Hindlimb muscle (tissue), 1 donor: ENCODE measurements at places on chromosomes 3 and 15. TPM values are rescaled to one million over a fixed set of nuclear protein-coding genes. Genes with fewer than 3 reads are reported as not detected.

GRCh38 chr3:115628075-115628412 is 4.7 kb downstream of the GAP43 start:
- DNase-seq: no peak

DNA sequence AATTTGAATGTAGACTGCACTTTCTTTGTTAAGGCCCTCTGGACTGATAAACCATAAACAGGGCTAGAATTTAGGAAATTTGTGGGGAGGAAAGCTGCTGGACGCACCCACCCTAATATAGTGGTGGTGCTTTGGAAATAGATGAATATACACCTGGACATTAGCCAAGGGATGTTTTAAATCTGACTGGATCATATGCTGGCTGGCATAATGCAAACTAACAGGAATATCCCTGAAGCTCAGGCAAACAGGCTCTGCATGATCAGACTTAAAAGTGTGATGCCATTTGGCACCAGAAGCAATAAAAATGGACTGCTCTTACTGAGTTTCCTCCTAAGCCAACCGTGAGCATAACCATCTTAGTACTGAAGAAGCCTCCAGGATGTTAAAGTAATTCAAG is 465.8 kb upstream of the ROBO1 start:
- DNase-seq: no peak

DNA sequence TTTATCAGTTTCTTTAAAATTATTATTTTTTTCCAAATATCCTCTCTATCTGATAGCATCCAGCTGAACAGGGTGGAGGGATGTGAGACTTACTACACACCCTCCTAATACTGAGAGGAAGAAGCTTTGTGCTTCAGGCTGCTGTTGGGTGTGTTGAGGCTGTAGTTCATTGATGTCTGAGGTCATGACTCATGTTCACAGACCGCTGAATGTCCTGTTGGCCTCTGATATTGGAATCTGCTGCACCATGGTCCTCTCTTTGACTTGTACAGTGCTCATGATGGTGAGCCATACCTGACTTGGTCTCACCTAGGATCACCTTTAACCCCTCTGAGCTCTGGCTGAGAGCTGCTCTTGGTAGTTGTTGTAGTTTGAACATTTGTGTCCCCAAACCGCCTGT is 302.9 kb downstream of the SATB1 start:
- DNase-seq: no peak

Gene SPATA12
- 0.08 TPM for polyA plus RNA-seq

Gene OXTR
- polyA plus RNA-seq: 8.8 TPM

DNA sequence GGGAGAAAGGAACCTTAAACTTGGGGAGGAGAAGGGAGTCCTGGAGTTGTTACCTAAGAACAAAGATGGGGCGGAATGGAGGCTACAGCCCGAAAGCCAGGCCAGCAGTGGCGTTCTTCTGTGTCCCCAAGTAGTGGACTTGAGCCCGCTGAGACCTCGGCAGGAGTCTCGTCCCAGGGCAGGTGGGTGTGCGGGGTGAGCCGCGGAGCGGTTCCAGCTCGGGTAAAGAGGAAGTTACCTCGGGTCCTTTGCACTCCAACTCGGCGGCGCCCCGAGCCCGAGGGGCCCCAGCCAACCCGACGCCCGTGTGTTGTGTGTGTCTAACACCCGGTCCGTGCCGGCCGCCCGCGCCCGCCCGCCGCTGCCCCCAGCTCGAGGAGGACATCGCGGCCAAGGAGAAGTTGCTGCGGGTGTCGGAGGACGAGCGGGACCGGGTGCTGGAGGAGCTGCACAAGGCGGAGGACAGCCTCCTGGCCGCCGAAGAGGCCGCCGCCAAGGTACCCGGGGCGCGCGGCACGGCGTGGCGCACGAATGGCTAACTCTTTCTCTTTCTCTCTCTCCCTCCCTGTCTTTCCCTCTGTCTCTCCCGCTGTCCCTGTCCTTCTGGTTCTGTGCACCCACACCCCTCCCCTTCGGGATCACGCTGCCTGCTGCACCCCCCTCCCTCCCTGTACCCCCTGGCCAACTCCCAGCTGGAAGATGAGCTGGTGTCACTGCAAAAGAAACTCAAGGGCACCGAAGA is 959 bp downstream of the TPM1 start:
- DNase-seq: no peak
